ENCODE measurements at places on chromosomes 4 and X.

DNA sequence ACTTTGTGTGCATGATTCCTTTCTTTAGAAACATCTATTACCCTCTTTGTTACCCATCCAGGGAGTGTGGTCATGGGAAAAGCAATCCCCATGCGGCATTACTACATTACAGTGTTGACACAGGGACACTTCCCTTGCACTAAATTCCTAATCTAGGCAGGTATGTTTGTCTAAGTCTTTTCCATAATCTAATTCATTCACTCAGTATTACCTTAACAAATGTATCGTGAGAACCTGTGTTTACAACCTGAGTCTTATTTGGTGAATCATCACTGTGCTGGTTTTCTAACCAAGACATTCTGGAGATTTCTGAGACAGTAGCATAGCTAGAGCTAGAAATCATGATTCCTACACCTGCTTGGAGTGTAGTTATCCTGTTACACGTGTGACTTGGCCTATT is 326.8 kb downstream of the BMPR1B start:
- DNase-seq, result no peak

DNA sequence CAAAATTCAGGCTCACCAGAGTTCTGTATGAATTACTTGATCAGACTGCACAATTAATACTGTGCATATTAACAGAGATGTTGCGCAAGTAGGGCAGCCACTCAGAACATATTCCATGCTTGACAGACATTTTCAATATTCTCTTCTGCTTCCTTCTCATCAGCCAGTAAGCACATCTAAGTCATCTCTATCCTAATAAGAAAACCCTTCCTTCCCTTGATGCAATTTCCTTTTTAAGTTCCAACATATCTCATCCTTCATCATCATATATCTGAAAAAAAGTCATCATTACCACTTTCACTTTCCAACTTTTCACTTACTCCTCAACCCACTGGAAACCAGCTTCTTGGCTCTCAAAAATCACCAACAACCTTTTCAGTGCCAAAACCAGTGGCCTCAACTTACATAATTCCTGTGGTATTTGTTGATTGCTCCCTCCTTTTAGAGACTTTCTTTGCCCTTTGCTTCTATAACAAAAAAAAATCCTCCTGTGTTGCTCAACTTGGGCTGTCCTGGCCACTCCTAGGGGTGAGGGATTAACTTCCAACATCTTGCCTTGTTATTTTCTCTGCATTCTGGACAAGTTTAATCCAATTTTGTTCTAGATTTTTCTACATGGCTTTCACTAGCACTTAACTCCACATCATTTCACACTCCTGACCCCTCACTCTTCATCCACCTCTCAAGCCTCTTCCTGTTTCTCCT is 14.1 kb downstream of the MBNL3 start:
- no peak for DNase-seq

GRCh38 chr4:116486401-116486800 is 599.0 kb downstream of the TRAM1L1 start:
- DNase-seq, result no peak

DNA sequence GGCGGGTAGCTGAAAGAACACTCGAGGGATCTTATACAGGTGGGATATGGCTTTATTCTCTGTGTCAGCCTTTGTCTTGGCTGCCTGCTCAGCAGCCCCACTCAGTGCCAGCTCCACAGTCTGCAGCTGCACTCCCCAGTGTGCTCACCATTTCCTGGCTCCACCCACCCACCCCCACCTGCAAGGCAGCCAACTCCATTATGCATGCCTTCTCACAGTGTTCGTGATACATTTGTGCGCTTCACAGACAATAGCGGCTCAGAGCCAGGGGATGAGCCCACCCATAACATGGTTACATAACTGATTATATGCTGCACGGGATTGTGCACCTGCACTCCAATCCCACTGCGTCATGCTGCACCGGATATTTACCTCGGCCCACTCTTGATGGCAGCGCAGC is 8.8 kb upstream of the TMEM128 start:
- DNase-seq, result no peak

- DNase-seq, result no peak
Measured at GRCh38 chr4:41832961-41833360, 84.4 kb upstream of the PHOX2B start.

GRCh38 chr4:127578967-127579366 is 53.8 kb upstream of the INTU start:
- DNase-seq, result no peak

DNA sequence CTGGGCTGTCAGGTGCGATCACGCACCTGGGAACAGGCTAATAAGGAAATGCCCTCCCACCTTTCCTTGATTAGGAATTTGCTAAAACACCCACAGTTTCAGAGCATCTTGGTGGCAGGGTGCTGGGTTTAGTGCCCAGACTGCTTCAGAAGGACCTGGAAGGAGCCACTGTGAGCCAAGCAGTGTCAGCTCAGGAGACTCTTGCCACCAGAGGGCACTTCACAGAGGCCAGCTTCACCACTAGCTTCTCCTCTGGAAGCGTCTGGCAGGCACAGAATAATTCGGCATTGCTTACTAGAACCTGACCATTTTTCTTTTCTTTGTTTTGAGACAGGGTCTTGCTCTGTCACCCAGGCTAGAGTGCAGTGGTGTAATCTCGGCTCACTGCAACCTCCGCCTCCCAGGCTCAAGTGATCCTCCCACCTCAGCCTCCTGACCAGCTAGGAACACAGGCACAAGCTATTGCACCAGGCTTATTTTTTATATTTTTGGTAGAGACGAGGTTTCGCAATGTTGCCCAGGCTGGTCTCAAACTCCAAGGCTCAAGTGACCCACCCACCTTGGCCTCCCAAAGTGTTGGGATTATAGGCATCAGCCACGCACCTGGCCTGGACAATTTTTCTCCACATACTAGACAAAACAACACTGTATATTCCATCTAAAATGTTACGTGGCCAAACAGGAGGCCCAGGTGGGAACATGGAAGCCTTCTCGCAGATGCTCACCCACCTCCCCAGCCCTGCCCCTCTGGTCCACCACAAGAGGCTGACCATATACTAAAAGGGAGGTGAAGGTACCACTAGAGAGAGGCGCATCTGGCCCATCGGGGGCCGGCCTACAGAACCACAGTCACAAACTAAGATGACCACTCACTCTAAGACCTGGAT is 14.1 kb downstream of the NOP14 start:
- no peak for DNase-seq

DNA sequence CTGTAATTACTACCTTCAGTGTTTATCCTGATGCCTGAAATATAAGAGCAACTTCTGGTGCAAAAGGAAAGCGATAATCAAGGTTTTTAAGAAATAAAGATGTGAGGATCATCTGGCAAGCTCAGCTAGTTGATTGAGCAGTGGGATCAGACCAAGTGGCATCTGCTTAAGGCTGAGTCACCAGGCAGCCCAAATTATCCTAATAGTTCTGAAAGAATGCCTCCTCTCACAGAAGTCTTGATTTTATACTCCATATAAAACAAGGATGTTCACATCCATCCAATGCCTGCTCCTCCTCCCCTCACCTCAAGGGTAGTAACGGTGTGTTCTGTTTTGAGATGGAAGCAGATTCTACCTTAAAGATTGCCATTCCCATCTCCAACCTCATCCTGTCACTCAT is 134.5 kb upstream of the RASGEF1B start:
- DNase-seq, result no peak

DNA sequence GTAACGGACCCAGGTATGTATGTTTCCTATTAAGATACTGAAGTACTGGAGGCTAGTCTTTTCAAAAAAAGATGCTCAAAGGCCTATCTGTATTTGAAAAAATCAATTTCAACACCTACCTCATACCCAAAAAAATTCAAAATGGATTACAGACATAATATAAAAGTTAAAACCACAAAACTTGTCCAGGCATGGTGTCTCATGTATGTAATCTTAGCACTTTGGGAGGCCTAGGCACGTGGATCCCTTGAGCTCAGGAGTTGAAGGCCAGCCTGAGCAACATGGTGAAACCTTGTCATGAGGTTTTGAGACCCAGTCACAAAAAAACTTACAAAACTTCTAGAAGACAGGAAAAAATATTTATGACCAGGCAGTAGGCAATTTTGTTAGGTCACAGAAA is 16.7 kb downstream of the RBMX start:
- DNase-seq, result no peak

DNA sequence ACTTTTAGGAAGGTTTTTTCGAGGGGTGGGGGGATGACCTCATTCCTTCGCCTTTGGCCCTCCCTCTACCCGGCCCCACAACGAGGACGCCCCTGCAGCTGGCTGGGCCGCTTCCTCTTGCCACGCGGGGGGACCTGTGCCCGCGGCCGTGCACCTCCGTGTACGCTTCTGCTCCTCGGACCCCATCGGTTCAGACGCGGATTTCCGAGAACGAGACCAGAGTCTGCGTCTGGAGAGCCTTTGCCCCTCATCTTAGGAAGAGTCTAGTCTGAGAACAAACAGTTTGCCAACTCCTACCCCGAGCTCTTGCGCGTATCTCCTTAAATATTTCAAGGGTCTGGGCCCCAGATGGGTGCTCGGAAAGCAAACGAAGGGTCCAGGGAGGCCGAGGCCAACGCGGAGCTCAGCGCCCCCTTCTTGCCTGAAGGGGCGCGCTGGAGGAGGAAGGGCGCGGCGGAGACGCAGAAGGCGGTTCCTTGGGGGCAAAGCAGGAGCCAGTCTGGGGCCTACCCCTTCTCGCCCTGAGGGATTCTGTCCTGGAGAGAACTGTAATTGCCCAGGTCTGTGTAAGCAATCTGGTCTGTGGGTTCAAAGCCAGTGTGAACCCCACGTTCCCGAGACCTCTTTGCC is 3.9 kb upstream of the SFRP2 start:
- DNase-seq, result no peak

- DNase-seq, result no peak
Measured at GRCh38 chrX:53974529-53974928, 69.7 kb downstream of the PHF8 start.

DNA sequence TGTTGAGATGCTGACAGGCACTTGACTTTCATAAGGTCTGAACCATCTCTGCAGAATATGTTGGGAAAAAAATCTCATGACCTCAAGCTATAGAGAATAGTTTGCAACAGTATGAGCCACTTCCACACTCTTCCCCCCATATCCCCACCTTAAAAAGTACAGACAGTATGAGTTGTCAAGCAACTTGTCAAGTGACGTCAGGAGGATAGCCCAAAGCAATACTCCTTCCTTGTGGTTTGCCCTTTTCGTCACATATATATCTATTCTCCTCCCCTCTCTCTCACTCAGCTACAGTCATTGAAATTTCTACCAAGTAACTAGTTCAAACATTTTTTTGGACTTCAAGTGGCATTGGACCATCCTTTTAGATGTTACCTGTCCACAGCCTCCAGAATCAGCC is 67.7 kb downstream of the MCF2 start:
- DNase-seq, result no peak

DNA sequence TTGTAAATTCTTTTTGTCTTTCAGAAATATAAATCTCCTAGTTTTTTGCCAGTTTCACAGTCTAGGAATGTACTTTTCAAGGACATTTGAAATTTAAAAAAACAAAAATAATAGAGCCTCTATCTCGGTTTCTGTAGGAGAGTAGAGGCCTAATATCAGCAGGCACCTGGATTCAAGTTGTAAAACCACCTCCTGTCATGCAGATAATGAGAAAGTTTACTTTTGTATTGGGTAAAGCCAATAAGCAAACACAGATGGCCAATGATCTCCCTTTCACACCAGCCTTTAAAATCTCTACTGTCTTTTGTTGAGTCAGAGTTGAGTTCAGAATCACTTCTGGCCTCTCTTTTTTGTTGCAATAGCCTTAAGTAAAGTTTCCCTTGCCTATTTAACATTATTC is 1499.9 kb downstream of the PCDH18 start:
- DNase-seq, result no peak

DNA sequence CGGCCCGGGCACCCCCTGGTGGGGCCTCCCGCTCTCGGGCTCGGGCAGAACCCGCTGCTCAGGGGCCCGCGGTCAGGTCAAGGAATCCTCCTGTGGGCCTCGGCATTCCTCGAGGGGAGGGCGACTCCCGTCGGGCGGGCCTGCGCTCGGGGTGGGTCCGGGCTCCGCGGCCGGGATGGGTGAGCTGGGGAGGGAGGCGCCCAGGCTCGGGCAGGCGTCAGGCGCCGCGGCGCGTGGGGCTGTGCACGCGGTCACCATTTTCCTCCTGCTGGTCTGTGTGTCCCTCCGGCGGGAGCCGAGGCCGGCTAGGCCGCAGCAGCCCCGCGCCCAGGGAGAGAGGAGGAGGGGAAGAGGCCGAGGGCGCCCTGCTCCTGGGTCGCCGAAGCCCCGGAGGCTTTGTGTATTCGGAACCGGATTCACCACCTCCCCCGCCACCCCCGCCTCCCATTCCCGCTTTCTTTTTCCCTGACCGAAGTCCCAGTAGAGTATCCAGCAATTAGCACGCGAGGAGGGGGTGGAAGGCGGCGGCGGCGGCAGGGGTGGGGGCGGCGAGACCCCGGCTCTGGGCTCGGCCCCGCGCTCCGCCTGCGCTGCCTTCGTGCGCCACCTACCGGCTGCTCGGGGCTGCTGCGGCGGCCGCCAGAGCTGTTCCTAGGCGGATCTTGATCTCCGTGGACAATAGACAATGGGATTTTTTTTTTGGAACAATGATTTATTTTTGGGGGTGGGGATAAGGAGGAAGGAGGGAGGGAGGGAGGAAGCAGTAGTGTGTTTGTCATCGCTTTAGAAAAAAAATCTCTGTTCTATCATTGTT is 99.0 kb upstream of the MAML3 start:
- peak; percentile 81 for DNase-seq

DNA sequence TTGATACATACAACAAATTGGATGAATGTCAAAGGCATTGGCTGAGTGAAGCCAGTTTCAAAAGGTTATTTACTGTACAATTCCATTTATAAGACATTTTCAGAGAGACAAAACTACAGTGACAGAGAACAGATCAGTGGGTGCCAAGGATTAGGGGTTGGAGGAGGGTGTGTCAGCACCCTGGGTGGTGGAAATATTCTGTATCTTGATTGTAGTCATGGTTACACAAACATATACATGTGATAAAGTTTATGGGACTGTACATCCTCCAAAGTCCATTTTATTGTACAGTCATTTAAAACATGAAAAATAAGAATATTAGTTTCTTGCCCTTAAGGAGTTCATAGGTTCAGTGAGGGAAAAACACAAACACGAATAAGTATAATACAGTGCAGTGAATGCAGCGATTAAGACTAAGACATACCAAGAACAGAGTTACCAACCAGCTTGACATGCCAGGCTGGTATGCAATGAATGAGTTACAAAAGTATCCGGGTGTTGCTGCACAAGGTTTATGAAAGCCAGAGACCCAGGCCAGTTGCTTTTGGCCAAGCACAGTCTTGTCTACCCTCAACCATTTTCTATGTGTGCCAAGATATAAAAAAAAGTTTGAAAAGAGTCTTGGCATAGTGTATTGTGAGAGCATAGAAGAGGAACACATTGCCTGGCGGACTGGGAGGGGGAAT is 123.6 kb downstream of the MSL3 start:
- DNase-seq, result no peak
